H4 (cell line): ENCODE measurements at places on chromosomes 6 and 20. TPM values are rescaled to one million over a fixed set of nuclear protein-coding genes. Genes with fewer than 3 reads are reported as not detected.

Gene VSX1
- total RNA-seq: not detected in 2 replicates

Gene FRS3
- total RNA-seq: 0.66 and 1.1 TPM in 2 replicates

Gene GPR6
- not detected in 2 replicates for total RNA-seq

Gene PAK5
- 0.21 and 0.39 TPM in 2 replicates for total RNA-seq

Gene GRM1
- 0.02 and 0.53 TPM in 2 replicates for total RNA-seq

Gene OR12D3
- not detected in 2 replicates for total RNA-seq

Gene CDH22
- not detected in 2 replicates for total RNA-seq

Gene LGSN
- 0.23 TPM in 1 of 2 replicates, not detected in the other for total RNA-seq

Gene IL17A
- not detected in 2 replicates for total RNA-seq

Gene TFEB
- total RNA-seq: 1.6 and 9.2 TPM in 2 replicates

Gene IL17F
- not detected in 2 replicates for total RNA-seq

Gene TDP2
- 38.1 and 51.0 TPM in 2 replicates for total RNA-seq

Gene TMC2
- not detected in 2 replicates for total RNA-seq

Gene CEP162
- total RNA-seq: 3.3 and 5.5 TPM in 2 replicates
